Epithelial cell of esophagus (primary cell): ENCODE measurements at places on chromosomes 11 and 22.
A peak's percentile ranks its signal among the peaks of the same experiment; 100 is the strongest.

DNA sequence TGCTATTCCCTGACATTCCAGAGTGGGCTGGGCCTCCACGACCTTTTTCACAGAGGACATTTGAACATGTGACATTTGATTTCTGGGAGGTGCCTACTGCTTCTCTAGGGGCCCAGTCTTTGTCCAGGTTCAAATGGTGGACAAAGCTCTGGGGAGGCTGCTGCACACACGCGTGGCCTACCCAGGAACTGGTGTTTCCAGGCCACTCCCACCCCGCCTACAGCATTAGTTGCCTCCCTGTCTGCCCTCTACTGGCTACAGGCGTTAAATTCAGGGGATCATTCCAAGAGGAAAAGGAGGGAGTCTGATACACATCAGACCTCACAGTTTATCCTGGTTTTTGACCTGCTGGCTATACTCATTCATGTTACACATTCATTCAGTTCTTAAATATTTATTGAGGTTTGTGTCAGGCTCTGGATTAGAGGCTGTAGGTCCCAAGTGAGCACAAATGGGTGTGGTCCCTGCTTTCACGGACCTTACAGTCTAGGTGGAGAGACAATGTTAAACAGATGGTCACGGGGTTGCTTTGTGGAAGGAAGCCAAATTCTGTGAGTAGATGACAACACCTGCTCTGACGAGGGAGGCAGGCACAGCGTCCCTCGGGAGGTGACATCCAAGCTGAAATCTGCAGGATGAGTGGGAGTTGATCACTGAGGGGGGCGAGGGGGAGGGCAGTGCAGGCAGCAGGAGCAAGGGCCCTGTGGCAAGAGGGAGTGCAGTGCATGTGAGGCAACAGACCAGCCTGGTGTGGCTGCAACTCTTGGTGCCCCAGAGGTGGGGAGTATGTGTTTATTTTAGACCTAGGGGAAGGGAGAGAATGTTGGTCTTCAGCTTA lies 11.8 kb downstream of the TUB start:
- DNase-seq = peak; percentile 78

DNA sequence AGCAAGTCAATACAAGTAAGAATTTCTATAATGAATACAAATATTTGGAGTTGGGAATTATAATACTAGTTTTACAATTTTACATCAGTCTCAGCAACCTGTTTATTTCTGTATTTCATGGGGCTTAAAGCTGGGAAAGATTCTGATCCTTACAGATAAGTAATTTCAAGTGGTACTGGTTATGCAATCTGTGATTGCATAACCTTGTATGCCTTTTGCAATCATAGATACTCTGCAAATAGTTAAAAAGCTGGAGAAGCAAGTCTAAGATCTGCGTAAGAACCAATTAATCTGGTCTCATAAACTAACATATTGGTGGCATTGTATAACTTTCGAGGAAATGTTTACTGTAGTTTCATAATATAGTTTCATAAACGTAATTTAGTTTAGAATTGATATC lies 198.3 kb upstream of the PGR start:
- DNase-seq = peak; percentile 54

DNA sequence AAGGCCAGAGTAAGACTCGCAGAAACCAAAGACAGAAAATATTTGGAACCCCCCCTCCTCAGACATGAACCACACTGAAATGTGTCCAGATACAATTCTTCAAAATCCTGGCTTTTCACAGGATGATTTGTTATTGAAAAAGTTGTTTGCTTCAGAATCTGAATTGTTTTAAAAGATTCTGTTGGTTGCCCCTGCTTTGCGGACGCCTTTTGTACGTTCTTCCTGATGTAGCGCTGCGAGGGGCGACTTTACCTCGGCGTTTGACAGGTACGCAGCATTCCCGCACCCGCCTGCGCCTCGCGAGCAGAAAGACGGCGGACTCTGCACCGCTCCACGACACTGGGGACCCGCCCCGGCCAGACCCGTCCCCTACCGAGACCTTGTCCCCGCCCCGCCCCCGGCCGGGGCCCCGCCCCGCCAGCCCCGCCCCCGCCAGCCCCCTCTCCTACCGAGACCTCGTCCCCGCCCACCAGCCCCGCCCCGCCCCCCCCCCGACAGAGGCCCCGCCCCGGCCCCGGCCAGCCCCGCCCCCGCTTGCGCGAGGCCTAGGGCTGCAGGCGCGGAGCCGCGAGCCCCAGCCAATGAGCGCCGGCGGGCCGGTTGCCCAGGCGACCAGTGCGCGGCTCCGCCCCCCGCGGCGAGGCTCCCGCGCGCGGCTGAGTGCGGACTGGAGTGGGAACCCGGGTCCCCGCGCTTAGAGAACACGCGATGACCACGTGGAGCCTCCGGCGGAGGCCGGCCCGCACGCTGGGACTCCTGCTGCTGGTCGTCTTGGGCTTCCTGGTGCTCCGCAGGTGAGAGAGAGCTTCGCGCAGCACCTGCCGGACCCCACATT lies at the start of gene GLB1L2:
TSS of gene GLB1L2 (plus strand) at position 635 of the 835 bp plus-strand sequence. CDS start at position 709, 74 bp downstream.
- peak; percentile 73 for DNase-seq

GRCh38 chr22:42560781-42561180 lies 7.0 kb downstream of the SERHL2 start:
- peak; percentile 33 for DNase-seq

DNA sequence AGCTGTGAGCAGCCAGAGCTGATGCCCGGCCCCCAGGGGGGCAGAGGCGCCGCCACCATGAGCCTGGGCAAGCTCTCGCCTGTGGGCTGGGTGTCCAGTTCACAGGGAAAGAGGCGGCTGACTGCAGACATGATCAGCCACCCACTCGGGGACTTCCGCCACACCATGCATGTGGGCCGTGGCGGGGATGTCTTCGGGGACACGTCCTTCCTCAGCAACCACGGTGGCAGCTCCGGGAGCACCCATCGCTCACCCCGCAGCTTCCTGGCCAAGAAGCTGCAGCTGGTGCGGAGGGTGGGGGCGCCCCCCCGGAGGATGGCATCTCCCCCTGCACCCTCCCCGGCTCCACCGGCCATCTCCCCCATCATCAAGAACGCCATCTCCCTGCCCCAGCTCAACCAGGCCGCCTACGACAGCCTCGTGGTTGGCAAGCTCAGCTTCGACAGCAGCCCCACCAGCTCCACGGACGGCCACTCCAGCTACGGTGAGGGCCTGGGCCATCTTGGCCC lies 6.1 kb downstream of the CDC42EP1 start:
- no peak for DNase-seq

DNA sequence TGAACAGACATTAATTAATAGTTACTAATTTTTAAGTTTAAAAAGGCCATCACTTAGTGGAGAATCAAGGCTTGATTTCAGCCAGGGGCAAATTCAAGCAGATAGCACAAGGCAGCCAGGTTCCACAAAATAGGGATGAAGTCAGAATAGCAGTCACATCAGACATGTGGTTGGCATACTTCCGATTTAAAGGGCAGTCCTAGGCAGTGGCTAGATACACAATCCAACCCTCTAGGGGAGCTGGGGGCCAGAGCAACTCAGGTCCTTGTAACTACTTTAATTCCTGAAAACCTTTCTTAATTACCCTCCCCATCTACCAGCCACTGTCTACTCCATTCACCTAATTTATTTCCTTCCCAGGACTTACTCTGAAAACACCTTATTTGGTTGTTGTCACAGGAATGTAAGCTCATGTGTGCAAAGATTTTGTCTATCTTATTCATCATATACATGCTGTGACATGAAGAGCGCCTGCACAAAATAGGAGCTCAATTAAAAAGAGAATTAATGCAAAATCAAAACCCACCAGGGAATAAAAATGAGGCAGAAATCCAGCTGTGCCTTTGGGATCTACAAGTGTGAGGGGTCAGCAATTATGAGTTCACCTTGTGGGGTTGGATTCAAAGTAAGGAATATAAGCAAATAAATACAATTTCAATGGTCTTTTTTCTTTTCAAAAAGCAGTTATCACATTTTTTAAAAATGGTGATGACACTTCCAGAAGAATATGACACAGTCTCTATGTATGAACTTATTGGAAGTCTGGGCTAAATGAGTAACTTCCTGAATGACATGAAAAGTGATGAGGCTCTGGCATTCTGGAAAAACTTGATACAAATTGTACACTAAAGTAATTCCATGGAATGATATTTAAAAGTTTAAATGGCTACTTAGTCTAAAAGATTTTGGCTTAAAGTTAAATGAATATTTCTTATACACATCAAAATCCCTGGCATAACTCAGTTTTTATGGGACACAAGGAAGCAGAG lies 53.8 kb downstream of the COPB1 start:
- peak; percentile 66 for DNase-seq

- DNase-seq = no peak
Observed at GRCh38 chr11:126830216-126830806, 170.3 kb downstream of the KIRREL3 start.

- DNase-seq = no peak
Observed at GRCh38 chr22:34897126-34897525, 168.8 kb upstream of the ISX start.

DNA sequence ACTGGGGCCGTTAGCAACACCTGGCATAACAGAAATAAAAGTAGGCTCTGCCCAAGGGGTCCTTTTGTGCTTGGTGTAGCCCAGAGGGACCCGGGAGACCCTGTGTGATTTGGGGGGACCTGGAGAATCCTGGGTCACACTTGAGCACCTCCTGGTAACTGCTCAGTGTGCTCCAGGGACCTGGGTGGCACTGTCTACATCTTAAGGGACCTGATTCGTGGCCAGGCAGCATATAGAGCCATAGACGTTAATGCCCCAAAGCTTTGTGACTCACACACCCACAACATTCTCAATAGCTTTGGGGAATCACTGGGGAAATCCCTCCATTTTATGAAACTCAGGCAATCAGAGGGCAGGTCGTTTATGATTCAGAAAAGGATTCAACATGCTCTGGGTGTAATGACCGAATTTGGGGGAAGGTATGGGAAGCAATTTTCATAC lies 3.6 kb upstream of the IGF2 start:
- DNase-seq = peak; percentile 84

- peak; percentile 86 for DNase-seq
Observed at GRCh38 chr11:33667819-33668467, 32.7 kb downstream of the C11orf91 start.

DNA sequence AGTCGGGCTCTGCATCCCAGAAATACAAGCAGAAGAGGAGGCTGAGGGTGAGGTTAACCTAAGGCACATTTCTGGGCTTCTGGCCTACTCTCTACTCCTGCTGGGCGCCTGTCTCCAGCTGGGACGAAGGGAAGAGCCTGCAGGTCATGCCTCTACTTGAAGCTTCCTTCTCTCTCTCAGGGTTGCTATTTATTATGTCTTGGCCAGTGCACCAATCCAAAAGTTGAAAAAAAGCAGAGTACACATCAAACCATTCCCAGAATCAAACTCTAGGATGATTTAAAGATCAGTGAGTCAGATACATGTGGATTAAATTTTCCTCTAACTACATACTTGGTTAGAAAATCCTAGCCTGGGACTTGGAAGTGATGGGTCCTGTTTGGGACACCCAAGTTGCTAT lies 60.2 kb upstream of the CDON start:
- no peak for DNase-seq

- peak; percentile 89 for DNase-seq
Observed at GRCh38 chr11:22459048-22459447, 120.9 kb downstream of the SLC17A6 start.

DNA sequence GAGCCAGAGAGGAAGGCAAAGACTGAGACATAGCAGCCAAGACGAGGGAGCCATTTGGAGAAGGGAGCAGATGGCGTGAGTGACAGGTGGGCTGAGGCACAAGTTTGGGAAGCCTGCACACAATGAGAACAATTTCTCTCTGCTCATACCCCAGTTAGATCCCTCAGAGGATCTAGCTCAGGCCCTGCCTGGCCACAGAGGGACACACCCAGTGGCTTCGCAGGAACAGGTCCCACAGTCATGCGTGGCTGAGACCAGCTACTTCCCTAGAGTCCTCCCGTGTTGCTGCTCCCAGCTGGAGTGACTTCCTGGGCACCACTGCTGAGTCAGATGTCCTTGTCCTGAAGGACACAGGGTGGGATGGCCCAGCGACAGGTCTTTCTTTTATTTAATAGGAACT lies 33.4 kb upstream of the LYVE1 start:
- DNase-seq = no peak

GRCh38 chr11:78645226-78646202 lies 70.8 kb upstream of the NARS2 start:
- peak; percentile 87 for DNase-seq

DNA sequence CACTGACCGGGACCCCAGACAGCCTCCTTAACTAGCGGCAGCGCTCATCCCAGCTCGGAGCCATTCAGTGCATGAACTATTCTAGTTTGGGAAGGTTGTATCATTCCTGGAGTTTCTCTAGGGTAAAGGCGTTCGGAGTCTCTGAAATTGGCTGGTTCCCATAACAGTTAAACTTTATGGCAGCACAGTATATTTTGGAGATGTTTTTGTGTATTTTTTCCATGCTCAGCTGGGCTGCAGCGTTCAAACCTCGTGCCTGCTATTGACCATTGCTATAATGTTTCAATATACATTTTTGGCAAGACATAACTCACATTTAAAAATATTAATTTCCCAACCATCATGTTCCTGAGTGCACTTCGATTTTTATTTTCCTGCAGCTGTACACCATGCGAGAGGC lies 169.7 kb downstream of the ST3GAL4 start:
- DNase-seq = no peak

DNA sequence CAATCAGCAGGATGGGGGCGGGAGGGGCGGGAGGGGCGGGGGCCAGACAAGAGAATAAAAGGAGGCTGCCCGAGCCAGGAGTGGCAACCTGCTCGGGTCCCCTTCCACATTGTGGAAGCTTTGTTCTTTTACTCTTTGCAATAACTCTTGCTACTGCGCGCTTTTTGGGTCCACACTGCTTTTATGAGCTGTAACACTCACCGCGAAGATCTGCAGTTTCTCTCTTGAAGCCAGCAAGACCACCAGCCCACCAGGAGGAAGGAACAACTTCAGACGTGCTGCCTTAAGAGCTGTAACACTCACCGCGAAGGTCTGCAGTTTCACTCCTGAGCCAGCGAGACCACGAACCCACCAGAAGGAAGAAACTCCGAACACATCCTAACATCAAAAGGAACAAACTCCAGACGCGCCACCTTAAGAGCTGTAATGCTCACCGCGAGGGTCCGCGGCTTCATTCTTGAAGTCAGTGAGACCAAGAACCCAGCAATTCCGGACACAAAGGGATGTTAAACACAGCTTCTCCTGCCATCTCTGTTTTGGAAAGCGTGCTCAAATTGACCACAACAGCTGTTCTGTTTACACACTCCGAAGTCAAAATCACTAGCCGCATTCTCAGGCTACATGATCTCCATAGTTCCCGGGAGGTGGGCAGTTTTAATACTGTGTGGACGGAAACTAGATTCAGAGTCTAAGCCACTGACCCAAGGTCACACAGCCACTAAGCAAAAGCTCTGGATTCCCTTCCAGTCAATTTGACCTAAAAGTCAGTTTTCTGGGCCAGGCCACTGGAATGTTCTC lies 11.9 kb downstream of the PLAAT2 start:
- no peak for DNase-seq

GRCh38 chr11:99567334-99567956 lies 546.7 kb downstream of the CNTN5 start:
- DNase-seq = no peak

DNA sequence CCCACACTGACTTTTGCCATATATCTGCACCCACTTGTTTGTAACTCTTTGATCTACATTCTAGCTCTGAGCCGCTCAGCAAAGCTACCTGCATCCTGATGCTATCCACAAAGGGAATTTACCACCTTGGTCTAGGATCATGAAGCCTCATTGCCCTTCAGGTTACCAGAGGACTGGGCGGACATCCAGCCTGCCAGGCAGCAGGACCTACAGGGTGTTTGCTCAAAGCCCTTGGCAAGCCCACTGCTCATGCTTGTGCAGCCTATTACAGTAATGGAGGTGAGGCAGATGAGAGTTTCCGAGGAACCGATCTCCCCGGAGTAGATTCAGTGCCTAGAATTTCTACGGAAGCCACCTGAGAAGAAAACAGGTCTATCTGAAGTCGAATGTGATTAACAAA lies 417.2 kb downstream of the OPCML start:
- no peak for DNase-seq
